ENCODE measurements at places on chromosomes 12 and 14.

DNA sequence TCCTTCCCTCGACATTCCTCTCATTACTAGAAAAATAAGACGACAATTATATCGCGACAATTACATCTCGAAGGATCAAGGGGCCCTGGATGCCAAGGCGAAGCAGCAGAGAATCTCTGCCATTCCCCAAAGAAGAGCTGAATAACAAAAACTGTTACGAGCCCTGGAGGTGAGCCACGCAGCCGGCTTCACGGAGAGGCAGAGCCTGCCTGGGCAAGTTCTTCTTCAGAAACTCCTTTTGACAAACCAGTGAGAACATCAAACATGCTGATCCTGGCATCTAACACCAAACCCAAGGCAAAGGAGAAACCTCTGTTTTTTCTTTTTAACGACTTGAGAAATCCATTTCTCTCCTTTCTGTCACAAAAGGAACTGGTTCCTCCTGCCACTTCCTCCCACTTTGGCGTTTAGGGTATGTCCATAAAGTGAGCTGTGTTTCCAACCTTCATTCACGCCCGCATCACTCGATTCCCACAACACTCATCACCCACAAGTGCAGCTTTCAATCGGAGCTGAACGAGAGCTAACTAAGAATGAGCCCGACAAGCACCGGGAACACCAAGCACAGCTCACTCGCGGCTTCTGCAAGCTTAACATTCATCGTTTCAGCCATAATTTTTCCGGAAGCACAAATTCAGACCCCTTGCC lies 21.5 kb downstream of the CCDC88C start:
- DNase-seq: no peak

GRCh38 chr14:58677996-58678395 lies 40.2 kb downstream of the DACT1 start:
- no peak for DNase-seq

GRCh38 chr14:58882577-58883018 lies 244.8 kb downstream of the DACT1 start:
- DNase-seq: peak; percentile 30

DNA sequence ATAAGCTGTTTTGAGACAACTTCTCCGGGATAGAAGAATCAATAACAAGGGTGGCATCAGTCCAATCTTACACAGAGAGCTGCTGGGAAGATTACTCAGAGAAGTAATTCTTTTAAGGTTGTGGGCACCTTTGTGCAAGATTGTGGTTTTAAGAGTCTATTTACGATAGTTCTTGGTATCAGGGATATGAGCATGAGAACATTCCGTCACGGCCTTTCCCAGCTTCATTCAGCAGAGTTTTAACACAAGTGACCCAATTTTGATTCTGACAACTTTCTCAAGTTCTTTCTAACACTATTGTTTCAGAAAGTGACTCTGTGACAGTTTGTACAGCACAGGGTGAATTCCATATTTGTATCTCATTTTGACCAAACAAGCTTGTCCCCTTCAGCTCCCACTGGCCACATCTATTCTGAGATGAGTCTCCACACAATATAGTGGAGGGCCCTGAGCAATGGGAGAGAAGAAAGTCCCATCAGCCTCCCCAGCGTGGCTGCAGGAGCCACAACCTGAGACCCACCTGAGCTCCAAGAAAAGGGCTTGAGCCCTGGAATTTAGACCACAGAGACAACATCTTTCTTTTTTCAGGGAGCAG lies 869.2 kb downstream of the TMEM121 start:
- no peak for DNase-seq

DNA sequence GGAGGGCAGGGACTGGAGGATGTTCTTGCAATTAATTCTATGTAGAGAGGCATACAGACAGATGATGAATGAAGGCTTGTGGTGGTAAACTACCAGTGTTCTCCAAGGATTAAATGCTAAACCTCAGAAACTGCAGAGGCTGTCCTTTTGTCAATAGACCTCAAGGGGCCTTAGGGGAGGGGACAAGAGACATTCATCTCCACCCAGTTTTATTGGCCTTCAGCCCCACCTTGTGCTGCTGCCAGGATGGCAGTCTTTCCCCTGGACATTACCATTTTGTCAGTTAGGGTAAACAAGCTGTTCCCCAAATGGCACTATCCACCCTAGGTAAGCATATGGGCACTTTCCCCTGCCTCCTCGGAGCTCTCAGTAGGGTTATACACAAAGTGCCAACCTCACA lies 4.9 kb upstream of the SMAGP start:
- DNase-seq: no peak

DNA sequence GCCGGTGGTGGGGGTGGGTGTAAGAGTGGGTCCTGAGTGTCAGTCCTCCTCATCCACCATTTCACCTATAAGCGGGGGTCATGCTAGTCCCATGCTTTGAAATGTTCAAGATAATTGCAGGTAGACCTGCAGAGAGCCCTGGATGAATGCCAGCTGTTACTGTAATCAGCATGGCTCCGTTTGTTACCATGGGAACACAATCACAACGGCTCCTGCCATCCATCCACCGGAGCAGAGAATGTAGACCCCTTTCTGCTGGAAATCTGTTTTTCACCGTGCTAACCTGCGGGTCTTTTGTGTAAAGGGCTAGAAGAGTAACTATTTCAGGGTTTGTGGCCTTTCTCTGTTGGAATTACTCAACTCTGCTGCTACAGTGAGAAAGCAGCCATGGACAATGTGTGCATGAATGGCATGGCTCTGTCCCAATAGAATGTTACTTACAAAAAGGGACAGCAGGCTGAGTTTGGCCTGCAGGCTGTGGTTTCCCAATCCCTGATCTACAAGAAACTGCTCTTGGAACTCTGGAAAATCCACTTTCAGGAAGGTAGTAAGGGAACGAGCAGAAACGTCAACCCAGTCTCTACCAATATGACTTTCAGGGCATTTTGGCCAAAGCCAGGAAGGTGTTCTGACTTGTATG lies 36.1 kb downstream of the KCTD10 start:
- DNase-seq: no peak

GRCh38 chr14:55401751-55402150 lies 9.9 kb downstream of the ATG14 start:
- no peak for DNase-seq

DNA sequence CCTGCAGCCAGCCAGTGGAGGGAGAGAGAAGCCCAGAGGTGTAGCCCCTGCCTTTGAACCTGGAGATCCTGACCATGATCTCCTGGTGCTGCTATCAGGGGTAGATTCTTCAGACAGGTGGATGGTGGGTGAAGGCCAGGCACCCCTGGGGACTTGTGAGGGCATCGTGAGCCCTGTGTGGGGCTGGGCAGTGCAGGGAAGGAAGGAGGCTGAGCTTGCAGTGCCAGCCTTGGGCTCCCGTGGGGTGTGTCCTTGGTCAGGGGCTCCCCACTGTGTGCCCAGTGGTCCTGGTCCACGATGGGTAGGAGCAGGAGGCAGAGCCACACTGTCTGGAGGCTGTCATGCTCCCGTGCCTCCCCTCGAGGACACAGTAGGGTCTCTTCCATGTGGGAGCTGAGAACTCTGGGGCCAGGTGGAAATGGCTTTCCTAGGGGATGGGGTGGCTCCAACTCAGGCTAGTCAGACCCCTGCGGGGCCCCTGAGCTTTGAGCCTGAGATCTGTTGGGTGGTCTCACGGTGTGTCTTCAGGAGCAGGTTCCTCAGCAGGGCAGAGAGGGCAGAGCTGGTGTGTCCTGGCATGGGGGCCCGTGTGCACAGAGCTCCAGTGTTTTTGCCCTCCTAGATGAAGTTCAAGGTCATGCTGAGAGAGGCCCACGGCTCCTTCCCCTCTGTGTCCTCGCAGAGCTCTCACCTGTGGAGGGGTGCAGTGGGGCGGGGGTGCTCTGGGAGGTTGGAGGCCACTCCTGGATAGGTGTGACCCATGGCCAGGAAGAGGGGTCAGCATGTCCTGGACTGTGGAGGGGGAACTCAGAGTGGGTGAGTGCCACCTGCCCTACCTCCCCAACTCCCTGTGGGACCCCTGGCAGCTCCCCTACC lies 25.0 kb downstream of the RTL1 start:
- no peak for DNase-seq

- no peak for DNase-seq
These were observed 1317.4 kb upstream of the TMEM132C start for GRCh38 chr12:126949558-126949957.

DNA sequence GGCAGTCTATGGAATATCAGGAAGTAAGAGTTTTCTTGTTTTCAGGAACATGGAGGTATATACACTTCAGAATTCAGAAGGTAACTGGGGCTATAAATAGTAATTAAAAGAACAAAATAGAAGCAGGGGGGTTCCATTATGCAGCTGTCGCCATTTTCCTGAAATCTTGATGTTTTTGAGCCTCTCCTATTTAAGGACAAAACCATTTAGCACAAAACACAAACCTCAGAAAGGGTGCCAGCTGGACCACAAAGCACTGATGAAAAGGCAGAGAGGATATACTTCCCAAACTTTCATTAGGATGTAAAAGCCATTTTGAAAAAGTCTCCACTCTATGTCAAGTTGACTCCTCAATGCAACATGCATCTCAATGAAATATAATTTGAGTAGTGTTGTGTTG lies 54.2 kb upstream of the OR5AU1 start:
- DNase-seq: no peak

DNA sequence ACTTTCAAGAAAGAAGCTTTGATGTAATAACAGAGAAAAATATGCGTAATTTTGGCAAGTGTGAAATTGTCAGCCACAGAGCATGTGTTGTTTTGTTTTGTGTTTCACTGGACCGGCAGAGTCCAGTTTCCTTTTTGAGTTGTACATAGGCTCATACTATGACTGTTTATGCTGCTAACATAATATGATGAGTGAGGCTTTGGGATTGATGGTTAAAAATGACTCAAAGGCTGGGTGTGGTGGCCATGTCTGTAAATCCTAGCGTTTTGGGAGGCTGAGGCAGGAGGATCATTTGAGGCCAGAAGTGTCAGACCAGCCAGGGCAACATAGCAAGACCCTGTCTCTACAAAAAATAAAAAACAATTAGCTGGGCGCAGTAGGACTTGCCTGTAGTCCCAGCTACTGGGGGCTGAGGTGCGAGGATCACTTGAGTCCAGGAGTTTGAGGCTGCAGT lies 487.9 kb downstream of the PCNX1 start:
- no peak for DNase-seq

- no peak for DNase-seq
These were observed 1188.2 kb upstream of the TMEM132C start for GRCh38 chr12:127078577-127079350.

DNA sequence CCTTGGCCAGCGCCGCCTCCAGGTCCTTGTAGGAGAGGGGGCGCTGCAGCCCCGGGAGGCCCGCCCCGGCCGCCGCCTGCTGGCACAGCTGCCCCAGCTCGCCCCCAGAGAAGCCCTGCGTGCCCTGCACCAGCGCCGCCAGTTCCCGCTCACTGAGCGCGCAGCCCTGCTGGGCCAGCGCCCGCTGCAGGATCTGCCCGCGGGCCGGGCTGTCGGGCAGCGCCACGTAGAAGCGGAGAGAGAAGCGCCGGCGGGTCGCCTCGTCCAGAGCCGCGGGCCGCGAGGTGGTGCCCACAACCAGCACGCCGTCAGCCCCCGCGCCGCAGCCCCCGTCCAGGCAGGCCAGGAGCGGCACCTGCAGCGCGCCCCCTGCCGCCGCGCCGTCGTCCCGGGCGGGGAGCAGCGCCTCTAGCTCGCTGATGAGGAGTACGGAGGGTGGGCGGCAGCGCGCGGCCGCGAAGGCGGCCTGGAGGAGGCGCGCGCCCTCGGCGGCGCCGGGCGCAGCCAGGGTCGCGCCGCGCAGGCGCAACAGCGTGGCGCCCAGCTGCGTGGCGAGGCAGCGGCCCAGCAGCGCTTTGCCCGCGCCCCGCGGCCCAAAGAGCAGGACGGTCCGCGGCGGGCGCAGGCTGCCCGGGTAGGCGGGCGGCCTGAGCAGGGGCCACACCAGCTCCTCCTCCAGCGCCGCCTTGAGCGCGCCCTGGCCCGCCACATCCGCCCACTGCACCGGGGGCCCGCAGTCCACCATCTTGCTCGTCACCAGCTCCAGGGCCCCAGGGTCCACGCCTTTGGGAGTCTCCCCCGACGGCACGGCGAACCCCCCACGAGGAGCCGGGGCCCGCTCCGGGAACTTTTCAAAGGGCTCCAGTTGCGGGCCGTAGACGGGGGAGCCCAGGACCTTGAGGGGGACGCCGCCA lies 27.7 kb downstream of the FIGNL2 start:
- peak; percentile 78 for DNase-seq

- DNase-seq: no peak
These were observed 137.6 kb upstream of the AEBP2 start for GRCh38 chr12:19301688-19302087.

DNA sequence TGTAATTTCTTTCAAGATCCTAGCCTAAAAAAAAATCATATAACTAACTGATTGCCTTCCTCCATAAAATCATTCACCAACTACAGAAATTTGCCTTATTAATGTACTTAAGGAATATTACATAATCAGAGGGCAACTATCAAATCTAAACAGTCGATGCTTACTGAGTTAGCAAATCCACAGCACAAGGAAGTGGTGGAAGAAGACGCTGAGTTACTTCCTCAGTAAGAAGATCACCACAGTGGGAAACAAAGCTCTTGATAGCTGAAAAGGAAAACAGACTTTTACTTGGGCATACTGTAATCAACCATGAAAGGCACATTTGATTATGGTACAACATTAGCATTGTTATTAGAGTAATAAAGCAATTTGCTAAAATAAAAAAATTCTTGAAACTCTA lies 48.7 kb downstream of the HEATR5A start:
- no peak for DNase-seq

DNA sequence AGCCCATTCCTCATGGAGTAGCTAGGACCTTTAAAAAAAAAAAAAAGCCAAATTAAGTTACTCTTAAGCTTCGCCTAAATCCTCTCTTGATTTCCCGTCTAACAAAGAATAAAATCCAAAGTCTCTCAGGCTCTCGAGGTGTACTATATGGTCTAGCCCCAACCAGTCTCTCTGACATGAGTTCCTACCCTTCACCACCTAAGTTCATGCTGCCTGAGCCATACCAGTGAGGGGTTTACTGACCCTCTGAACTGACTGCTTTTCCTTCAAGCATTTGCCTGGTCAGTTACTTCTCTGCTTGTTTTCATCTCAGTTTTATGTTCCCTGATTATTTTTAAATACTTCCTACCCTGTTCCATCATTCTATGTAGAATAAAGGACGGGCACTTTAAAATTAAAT lies 58.2 kb upstream of the KCNMB4 start:
- DNase-seq: no peak

DNA sequence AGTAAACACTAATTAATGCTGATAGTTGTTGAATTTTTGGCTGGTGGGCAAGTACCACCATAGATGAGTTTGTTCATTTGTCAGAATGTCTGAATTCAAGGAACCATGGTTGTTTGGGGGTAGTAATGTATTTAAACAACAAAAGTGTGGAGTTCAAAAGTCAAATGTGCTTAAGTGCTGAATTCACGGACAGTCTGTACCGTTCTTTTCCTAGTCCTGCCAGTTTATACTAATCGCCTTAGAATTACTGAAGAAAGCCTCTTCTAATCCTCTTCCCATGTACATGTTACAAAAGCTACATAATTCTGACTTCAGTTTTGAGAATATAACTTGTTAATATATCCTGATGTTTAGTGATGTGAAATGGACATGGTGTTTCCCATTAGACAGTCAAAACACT lies 2.7 kb downstream of the NAA25 start:
- no peak for DNase-seq

- no peak for DNase-seq
These were observed 86.4 kb downstream of the DICER1 start for GRCh38 chr14:95070748-95071435.

Measured in right hindlimb (tissue), 1 donor.